ENCODE measurements at places on chromosomes 4 and X.
A peak's percentile ranks its signal among the peaks of the same experiment; 100 is the strongest.

- no peak for DNase-seq
Observed at GRCh38 chr4:140870427-140870826, 114.2 kb upstream of the TBC1D9 start.

- peak; percentile 37 for DNase-seq
Observed at GRCh38 chr4:5979981-5980380, 38.2 kb downstream of the C4orf50 start.

DNA sequence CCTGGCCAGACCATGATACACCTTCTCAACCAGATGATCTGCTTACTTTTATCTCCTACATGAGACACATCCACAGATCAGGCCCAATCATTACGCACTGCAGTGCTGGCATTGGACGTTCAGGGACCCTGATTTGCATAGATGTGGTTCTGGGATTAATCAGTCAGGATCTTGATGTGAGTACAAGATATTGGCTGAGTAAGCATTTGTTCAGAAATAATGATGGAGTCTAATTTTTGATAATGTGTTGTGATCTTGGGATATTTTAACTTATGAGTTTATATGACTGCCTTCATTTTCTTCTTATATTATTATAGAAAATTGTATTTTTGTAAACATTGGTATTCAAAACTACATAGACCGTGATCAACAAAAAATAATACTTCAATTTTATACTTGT is 39.4 kb downstream of the SLC10A6 start:
- DNase-seq = no peak

DNA sequence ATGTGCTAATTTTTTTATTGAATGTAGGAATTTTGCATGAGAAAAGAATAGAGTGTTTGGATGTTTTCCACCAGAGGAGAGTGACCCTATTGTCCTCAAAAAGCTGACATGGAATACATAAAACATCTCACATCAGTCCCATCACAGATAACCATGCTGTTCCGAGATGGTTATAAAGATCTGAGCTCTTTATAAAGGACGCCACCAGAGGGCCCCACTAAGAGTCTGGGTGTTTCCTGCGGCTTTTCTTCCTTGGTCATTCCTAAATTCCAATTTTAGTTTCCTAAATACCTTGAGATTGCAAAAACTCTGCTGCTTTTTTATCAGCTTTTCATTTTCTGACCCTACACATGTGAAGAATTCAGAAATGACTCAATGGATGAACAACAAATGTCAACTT is 504.5 kb upstream of the FRG1 start:
- DNase-seq = no peak

DNA sequence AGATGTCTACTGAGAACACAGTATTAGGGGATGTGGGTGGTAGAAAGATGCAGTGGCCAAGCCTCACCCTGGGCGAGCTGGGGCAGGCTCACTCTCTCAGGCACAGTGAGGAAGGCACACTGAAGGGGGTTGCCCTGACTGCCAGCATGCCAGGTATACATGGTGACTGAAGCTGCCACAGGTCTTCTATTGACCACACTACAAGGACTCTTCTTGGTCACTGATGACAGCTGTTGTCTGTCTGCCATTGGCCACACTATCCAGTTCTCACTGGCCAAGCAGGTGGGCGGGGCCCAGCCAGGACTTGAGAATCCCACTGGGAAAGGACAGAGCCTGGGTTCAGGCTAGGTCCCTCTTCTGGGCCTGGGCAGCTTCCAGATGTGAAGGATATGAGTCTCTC is 39.7 kb upstream of the TBC1D14 start:
- no peak for DNase-seq
